ENCODE measurements at places on chromosomes 7 and 10.

DNA sequence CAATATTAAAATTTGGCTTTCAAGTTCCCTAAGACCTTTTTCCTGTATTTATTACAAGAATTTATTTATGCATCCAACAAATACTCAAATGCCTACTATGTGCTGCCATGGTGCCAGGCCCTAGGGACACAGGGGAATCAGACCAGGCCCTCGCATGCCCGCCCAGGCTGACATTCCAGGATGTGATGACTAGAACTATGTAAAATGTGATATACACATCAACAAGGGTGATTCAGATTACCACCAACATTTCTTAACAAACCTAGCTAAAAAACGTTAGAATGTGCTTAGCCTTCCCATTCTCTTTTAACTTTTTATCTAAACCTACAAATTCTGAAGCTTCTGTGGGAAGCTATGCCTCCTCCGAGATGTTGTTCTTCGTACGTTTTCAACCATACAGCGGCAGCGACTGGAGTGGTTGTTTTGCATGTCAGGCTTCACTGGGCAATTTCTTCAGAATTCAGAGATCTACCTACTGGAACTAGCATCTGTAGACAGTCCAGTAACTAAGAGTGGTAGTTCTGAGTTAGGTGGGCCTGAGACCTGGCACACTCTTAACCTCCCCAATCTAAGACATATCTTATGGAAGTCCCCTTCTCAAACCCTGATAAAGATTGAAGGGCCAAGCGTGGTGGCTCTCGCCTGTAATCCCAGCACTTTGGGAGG lies 22.1 kb downstream of the GNA12 start:
- no peak for DNase-seq

DNA sequence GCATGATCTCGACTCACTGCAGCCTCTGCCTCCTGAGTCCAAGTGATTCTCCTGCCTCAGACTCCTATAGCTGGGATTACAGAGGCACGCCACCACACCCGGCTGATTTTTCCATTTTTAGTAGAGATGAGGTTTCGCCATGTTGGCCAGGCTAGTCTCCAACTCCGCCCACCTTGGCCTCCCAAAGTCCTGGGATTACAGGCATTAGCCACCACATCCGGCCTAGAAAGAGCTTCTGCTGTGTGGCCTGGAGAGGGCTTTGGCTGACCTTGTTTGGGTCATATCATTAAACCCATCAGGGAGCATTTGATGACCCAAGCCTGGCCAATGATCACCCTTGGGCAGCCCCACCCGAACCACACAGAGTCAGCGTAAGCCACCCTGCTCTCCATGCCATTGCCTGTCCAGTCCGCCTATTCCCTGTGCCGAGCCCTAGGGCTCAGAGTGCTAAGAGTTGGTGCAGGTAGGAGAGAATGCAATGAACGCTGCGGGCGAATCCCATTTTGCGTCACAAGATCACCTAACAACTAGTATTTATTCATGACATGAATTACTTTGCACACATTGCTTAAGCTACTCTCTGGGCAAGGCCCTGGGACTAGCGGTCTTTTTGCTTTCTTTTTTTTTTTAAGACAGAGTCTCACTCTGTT lies 22.3 kb upstream of the GDI2 start:
- DNase-seq = no peak

DNA sequence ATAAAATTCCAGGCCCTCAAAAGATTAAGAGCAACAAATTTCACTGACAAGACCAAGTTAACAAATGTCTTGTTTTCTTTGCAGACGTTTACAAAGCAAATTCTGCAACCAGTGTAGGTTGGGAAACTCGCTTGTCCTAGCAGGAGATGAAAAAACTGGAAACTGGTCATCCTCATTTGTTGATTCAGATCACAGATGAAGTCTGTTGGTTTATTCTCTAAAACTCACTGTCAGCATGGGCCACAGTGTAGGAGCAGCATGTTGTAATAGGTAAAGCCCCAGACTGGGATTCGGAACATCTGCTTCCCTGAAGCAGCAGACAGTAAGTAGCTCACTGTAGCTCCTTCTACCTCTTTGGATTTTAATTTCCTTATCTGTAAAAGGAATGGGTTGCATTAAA lies 31.5 kb downstream of the PANK1 start:
- DNase-seq = no peak

GRCh38 chr7:116461500-116461899 lies 38.0 kb upstream of the CAV2 start:
- no peak for DNase-seq

DNA sequence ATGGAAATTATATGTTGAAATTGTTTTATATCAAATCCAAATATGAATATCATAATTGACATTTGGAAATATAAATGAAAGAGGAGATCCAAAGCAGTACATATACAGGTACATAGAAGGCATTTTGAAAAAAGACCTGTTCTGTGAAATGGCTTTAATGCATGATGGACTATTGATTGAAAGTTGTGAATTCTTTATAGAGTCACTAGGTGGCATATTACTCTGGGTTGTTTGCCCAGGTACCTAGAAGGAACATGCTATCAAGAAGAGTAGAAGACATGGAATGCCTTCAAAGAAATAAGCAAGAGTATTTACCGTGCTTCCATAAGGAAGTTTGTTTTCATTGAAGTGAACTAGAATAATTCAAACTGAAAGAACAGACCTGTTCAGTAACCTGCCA lies 160.0 kb upstream of the ANK3 start:
- no peak for DNase-seq

- no peak for DNase-seq
These were observed 39.9 kb downstream of the TAX1BP1 start for GRCh38 chr7:27779873-27780272.

- DNase-seq = no peak
These were observed 206.5 kb downstream of the SORCS1 start for GRCh38 chr10:106957823-106958588.

GRCh38 chr10:5293691-5294550 lies 70.8 kb upstream of the UCN3 start:
- DNase-seq = no peak

DNA sequence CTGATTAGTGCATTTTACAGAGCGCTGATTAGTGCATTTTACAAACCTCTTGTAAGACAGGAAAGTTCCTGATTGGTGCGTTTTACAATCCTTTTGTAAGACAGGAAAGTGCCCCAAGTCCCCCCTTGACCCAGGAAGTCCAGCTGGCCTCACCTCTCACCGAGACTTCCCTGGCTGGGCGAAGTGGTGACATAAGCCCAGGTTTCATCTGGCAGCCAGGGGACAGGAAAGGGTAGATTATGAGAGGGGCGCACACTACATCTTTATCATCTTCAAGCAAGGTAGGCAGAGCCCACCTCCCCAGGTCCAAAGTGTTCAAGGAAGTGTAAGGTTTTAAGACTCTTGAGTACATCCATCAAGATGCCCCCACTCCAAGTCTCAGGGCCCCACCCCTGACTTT lies 5.5 kb upstream of the GDF10 start:
- no peak for DNase-seq

DNA sequence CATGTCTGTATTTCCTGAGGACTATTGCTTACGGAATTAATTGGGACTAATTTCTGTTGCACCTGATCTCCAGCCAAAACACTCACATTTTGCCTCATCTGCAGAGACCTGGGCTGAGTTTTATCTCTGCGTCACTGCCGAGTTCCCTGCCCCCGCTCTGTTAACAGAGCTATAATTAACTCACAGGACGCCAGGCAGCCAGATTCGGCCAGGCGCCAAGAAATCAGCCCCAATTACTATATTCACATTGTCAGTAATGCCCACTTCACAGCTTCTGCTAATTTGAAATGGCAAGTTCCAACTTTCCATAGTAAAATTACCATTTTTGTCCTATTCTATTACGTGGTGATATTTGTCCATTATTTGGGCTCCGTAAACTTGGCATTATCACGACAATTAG lies 130.5 kb downstream of the CUX1 start:
- no peak for DNase-seq

GRCh38 chr7:158743219-158743618 lies 38.6 kb upstream of the NCAPG2 start:
- DNase-seq = no peak

- no peak for DNase-seq
These were observed 230.8 kb downstream of the FOXP2 start for GRCh38 chr7:114645451-114645850.

DNA sequence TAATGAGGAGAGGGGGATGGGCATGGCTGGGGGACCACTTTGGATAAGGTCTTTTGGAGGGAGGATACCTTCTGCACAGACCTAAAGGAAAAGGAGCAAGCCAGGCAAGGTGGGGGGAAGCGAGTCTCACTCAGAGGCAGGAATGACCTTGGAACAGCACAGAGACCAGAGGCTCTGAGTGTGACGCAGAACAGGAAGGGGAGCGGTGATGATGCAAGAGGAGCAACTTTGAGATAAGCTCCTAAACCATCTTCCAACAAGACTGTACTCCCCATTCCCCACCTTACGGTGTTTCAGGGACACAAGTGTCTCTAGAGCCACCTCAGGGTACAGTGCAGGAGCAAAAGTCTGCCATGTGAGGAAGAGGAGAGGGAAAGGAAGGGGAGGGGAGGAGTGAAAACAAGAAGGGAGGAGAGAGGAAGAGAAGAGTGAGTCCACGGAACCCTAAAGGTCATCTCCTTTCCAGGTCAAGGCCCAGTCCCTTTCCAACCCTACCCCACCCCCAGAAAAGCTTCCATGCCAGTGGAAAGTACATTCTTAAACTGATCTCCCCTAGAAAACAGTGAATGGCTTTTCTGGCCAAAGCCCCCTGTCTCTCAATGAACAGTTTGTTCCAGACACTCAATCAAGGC lies 54.1 kb downstream of the JAZF1 start:
- DNase-seq = no peak

- no peak for DNase-seq
These were observed 61.6 kb upstream of the MKI67 start for GRCh38 chr10:128187788-128188185.

- DNase-seq = no peak
These were observed 345.5 kb downstream of the REEP3 start for GRCh38 chr10:63866747-63867140.

GRCh38 chr10:110872145-110872983 lies 636 bp downstream of the PDCD4 start:
- DNase-seq = no peak

- no peak for DNase-seq
These were observed 44.9 kb downstream of the SP8 start for GRCh38 chr7:20741801-20742200.

GRCh38 chr7:113562801-113563200 lies 356.0 kb downstream of the PPP1R3A start:
- DNase-seq = no peak

- DNase-seq = no peak
These were observed 51.1 kb downstream of the ASB13 start for GRCh38 chr10:5615316-5615715.

DNA sequence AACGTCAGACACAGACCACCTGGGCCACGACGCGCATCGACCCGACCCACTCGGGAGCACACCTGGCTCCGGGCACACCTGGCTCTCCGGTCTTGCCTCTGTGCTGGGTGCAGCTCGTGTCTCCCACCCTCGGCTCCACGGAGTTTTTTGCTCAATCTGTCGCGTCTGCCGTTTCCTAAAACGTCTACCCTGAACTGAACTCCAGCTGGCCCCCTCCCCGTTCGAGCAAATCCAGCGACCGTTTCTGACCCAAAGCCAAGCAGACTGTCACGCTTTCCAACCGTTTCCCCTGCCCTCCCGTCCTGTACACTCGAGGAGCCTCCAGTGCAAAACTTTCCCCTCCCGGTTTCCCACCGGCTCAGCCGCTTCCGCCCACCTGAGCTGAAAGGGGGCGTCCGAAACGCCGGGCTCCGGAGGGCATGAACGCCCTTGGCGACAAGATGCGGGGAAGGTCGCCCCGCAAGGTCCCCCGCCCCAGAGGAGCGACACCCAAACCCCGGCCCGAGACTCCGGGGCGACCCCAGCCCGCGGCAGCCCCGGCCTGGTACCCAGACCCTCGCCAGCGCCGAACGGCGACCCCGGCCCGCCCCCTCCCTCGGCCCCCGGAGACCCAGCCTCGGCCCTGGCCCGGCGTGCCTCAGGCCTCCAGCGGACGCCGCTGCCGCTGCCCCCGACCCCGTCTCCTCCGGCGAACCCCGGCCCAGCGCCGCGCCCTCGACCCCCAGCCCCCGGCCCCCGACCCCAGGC lies 557 bp downstream of the CYTH3 start:
- no peak for DNase-seq

GRCh38 chr10:87000491-87000890 lies 19.6 kb upstream of the FAM25A start:
- no peak for DNase-seq

- no peak for DNase-seq
These were observed 620 bp downstream of the BET1 start for GRCh38 chr7:94003446-94004023.

GRCh38 chr7:39592586-39592985 lies 26.4 kb downstream of the YAE1 start:
- no peak for DNase-seq

DNA sequence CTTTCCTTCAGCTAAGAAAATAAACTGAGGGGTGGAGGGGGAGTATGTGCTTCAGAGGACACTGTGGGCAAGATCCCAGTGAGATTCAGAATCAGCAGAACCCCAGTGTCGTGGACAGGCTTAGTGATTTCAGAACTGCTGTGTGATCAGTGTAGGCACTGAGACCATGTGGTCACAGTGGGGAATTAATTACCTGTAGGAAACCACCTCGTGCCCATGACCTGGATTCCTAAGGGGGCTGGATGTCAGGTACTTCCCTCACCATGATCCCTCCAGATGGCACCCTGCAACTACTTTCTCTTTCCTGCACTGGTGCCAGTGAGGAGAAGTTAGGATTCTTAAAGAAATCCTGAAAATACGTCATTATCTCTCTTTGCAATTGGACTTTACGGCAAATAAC lies 64.4 kb downstream of the HBP1 start:
- DNase-seq = no peak

DNA sequence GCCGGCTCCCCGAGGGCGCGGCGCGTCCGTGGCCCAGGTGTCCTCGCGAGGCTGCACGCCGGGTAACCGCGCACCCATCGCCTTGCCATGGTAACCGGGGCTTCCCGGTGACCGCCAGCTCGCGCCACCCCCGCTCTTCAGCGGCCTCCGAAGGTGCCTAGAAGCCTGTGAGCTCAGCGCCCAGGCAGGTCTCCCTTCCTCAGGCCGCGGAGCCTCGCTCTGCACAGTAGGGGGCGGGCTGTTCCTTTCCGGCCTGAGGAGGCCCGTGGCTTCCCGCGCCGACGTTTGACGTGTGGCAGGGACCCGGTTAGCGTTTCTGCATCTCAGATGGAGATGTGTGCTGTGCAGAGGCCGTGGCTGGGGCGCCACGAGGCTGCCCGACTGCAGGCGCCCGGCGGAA lies 117.1 kb downstream of the DYNC2I1 start:
- no peak for DNase-seq

DNA sequence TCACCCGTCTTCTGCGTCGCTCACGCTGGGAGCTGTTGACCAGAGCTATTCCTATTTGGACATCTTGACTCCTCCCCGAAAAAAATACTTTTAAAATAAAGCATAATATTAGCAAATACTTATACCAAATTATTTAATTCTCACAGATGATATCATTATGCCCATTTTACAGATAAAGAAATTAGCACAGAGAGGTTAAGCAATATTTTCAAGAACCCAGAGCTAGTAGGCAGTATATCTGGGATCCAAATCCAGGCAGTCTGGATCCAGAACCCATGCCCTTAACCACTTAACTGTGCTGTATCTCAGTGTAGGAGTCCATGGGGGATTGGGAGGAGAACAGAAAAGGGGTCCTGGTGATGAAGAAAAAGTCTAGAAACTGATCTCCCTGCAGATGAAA lies 6.1 kb downstream of the IQUB start:
- no peak for DNase-seq

GRCh38 chr7:81688622-81689411 lies 81.0 kb downstream of the HGF start:
- DNase-seq = no peak

GRCh38 chr7:28688651-28689050 lies 269.5 kb downstream of the TRIL start:
- no peak for DNase-seq
